ENCODE measurements at places on chromosomes 7 and 10.

GRCh38 chr10:29252811-29253689 is 35.8 kb upstream of the LYZL1 start:
- no peak for DNase-seq

DNA sequence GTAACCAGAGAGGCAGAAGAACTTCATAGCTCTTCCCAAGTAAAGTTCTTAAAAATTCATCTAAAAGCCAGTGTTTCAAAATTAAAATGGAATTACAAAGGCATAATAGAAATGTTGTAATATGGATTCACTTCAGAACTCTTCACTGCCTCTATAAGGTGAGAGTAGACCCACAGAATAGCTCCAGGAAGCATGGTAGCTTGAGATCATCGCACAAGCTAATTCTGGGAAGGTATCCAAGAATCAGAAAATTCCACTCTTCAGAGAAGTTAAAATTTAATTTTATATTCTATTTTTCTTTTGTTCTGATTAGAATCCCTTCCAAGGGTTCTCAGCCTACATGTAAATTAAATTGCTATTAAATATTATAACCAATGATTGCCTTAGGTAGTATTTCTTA is 1.5 kb upstream of the DHX32 start:
- no peak for DNase-seq

DNA sequence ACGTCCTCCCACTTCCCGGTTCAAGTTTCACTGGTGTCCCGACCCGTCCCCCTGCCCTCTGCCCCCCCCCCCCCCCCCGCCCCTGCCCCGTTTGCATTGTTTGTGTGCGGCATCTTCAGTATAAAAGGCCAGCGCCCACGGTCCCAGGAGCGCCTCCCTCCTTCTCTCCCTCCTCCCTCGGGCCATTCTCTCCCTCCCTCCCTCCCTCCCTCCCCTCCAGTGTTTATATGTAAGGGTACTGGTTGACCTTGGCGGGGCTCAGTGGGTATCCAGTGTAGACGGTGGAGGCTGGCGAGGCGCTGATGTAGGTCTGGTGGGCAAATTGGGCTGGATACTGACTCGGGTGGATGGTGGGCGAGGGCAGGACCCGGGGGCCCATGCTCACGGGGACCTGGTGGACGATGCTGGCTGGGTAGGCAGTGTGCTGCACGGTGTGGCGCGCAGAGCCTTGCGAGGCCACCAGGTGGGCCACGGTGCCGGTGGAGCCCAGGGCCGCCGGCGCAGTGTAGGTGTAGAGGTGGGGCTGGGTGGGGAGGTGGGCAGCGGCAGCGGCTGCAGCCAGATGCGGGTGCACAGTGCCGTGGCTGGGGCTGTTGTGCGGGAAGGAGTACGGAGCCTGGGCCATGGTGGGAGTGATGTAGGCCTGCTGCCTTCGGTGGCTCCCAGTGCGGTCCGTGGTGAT is 49.4 kb downstream of the CLEC2L start:
- no peak for DNase-seq

DNA sequence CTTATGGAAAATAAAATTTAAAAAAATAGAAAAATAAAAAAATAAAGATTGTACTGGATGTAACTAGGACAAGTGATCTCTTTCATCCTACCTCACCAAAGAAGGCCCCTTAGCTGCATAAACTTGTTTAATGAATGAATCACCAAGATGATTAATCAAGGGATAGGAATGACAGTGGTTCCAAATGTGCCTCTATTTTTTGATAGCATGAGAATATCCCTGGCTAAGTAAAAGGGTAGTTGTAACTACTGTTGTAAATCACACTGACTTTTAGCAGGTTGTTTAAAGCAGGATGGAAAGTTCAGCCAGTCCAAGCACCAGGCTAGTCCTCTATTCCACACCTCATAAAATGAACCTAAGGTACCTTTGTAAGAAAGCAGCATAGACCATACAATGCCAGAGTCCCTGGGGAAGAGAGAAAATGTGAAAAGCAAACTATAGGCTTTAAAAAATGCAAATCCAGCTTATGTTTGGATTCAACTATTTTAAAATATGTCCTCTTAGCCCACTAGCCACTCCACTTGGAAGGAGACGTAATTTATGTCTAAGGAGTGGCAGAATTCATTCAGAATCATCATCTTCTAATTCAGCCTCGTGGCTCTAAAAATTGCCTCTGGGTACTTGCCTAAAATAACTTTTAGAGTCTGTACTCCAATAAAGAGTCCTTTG is 126.8 kb downstream of the SKIDA1 start:
- no peak for DNase-seq

GRCh38 chr7:96212474-96212873 is 109.4 kb downstream of the SLC25A13 start:
- no peak for DNase-seq

- no peak for DNase-seq
Observed at GRCh38 chr10:43965033-43965917, 316.6 kb upstream of the ZNF32 start.

DNA sequence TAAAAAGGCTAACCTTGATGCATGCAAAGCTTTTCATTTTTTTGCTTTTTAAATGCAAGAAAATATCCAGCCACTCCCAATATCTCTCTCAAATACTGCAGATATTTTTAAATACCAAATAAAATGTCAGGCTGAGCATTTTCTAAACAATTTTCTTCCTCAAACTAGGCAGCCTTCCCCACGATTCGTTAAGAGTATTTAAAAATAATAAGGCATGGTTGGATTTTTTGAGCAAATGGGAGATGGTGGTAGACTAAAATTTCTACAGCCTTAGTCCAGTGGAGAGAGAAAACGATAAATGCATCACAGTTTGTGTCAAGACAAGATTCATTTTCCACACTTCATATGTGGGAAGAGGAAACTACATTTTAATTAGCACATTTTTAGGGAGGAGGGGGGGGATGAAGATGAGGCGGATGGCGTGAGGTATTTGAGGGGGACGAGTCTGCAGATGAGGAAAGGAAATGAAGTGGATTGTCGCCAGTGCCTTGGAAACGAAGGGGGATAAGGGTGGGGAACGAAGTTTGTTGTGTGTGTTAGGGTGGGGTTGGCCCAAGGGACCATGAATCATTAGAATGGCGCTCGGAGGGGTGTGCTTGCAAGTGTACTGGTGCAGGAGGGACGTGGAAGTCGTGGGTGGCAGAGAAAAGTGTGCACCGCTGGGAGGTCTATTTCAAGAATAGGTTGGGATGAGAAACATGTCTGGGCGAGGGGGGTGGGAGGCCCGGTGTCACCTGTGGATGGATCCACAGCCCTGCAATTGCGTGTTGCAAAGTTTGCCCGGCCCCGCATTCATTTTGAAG is 1.2 kb upstream of the ADD3 start:
- DNase-seq, result peak; percentile 84

Data from aorta (tissue), 5 donors.